Breast epithelium (tissue), 4 donors: ENCODE measurements at places on chromosomes 16 and 17. TPM values are rescaled to one million over a fixed set of nuclear protein-coding genes. Genes with fewer than 3 reads are reported as not detected.

- no peak for DNase-seq
Observed at GRCh38 chr16:51722467-51722866, 571.4 kb upstream of the SALL1 start.

DNA sequence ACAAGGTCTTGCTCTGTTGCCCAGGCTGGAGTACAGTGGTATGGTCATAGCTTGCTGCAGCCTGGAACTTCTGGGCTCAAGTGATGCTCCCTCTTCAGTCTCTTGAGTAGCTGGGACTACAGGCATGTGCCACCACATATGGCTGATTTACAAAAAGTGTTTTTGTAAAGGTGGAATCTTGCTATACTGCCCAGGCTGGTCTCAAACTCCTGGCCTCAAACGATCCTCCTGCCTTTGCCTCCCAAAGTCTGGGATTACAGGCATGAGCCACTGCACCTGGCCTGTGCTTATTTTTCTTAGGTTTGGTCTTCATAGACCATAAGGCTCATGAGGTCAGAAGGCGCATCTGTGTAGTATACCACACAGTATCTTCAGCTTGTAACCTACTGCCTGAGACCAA is 5.3 kb downstream of the CLEC19A start:
- DNase-seq = no peak

KRT24 gene
- not detected for total RNA-seq

DNA sequence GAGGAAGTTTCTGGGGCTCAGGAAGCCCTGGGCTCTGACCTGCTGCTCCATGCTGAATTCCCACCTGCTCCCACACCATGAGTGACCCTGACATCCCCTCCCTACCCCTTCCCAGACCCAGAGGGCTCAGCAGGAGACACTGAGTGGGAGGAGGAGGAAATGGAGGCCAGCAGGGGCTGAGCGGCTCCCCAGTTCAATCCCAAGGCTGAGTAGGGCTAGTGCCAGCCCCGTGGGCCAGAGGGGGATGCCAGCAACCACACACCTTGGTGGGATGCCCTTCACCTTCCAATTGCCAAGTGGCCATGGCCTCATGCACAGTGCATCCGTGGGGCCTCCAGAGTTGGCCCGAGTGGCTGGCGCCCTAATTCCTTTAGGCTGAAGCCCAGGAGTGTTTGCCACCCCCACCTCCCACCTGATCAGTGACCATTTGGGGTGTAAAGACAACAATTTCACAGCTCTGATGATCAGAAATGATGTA is 1.0 kb upstream of the ADGRG3 start:
- DNase-seq = no peak

MYH3 gene
- 2.2 TPM for total RNA-seq

MPP2 gene
- 3.9 TPM for total RNA-seq

DNA sequence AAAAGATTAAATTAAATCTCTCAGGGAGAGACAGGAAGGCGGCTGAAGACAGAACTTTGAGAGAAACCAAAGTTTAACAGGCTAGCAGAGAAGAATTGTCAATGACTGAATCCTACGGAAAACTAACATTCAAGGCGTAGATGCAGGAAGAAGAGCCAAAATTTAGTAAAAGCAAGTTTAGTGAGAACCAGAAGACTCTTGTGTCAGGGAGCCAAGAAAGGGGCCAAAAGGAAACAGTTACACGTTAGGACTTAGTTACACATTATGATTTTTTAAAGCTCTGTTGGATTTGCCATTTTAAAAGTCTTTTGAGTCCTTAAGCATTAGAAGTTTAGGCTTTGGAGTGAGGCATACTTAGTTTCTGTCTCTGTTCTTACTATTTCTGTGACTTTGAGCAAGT is 164.6 kb downstream of the CHD9 start:
- DNase-seq = no peak

DNA sequence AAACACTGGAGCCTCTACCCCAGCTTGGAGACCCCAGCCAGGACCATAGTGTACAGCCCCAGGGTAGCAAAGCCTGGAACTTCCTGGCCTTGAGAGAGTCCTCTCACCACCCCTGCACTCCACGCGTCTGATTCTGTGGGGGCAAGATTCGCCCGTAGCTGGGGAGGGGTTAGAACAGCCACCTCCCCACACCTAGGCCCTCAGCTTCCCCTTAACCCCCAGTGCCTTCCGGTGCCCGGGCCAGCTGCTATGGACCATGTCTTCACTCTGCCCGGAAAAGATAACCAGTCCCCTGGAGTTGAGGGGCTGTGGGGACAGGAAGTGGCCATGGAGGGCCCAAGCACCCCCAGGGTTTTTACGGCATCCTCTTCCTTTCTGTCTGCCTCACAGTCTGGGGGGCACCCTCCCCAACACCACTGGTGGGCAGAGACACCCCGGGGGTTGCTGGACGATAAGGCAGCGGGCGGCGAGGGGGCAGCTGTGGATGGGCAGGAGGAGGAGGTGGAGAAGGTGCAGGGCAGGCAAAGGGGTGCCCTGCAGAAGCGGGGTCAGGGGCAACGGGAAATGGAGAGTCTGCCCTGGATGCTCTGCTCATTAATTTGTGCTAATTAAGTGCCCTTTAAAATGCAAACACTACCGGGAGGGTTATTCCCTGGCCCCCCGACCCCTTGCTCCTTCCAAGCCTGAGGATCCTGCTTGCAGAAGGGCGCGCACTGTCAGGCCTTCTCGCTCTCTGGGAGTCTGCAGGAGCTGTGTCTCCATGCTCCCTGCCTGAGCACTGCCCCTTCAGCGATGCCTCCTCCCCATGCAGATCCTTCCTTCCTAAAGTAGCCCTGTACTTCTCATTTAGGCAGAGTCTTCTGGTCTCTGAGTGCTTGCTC is 2.4 kb downstream of the PRSS27 start:
- DNase-seq = no peak

- no peak for DNase-seq
Observed at GRCh38 chr16:48680881-48681280, 70.9 kb upstream of the N4BP1 start.
